Esophagus muscularis mucosa (tissue), 4 donors: ENCODE measurements at places on chromosomes 4 and X. TPM values are rescaled to one million over a fixed set of nuclear protein-coding genes. Genes with fewer than 3 reads are reported as not detected.

Gene SSX3
- total RNA-seq, result not detected

DNA sequence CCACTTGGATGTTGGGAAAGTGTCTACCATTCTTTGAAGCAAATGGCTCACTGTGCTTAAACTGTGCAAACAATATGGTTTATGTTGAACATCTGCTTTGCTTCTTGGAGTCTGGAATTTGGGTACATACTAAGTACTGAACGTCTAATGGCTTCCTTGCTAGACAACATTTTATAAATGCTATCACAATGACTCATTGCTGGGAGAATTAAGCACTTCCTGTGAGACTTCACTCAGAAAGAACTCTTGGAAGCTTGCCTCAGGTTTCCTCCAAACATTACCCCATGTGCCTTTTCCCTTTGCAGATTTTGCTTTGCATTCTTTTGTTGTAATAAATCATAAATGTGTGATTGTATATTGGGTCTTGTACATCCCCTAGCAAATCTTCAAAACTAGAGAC lies 139.7 kb downstream of the PACRGL start:
- no peaks in the 10 kb centered on the region for H3K36me3 ChIP-seq
- peaks cover 3% of the 10 kb centered on the region for H3K4me1 ChIP-seq
- no peak for DNase-seq

DNA sequence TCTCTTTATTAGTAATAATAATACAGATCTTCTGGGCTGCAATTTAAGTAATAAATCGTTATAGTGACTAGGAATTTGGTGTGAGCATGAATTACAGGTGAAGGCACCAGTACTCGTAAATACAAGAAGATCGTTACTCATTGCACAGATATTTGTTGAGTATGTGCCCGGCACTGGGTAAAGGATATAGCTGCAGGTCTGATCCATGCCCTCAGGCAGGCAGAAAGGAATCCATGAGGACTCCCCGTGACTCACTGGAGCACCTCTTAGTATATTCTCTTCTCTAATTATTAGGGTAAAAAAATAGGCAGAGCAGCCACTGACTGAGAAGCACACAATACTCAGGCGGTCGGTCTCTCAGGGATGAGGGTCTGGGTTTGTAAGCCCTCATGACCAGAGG lies 868.3 kb downstream of the RAB28 start:
- DNase-seq, result no peak
- H3K4me3 ChIP-seq, result no peak overlapping the region

DNA sequence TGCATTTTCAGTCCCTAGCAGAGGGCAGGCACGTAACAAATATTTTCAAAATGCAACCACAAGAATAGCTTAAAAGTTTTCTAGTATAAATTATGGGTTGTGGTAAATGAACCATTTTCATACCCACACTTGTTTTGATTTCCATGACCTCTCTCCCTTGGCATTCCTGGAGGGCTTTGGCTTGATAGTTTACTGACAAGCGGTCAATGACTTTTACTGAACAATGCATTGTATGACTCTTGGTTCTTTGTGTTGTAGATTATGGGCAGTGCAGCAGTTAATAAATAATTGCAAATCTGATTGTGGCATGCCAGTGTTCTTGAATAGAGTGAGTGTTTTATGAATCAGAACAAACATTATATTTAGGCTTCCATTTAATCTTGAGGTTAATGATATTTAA lies 285.2 kb upstream of the ARX start:
- no peak overlapping the region for H3K27ac ChIP-seq
- H3K36me3 ChIP-seq, result no peaks in the 10 kb centered on the region
- no peaks in the 10 kb centered on the region for H3K4me1 ChIP-seq
- DNase-seq, result no peak
- H3K4me3 ChIP-seq, result no peak overlapping the region
- no peaks in the 10 kb centered on the region for H3K27me3 ChIP-seq

Gene KLF8
- total RNA-seq, result 15.5 TPM

GRCh38 chrX:101337776-101338271 lies 10.7 kb downstream of the TIMM8A start:
- H3K36me3 ChIP-seq, result no peaks in the 10 kb centered on the region
- DNase-seq, result no peak
- H3K4me3 ChIP-seq, result no peak overlapping the region
- H3K27me3 ChIP-seq, result no peaks in the 10 kb centered on the region
- H3K4me1 ChIP-seq, result no peaks in the 10 kb centered on the region

DNA sequence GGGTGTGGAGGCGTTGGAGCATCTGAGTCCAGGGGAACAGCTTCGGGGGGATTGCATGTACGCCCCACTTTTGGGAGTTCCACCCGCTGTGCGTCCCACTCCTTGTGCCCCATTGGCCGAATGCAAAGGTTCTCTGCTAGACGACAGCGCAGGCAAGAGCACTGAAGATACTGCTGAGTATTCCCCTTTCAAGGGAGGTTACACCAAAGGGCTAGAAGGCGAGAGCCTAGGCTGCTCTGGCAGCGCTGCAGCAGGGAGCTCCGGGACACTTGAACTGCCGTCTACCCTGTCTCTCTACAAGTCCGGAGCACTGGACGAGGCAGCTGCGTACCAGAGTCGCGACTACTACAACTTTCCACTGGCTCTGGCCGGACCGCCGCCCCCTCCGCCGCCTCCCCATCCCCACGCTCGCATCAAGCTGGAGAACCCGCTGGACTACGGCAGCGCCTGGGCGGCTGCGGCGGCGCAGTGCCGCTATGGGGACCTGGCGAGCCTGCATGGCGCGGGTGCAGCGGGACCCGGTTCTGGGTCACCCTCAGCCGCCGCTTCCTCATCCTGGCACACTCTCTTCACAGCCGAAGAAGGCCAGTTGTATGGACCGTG lies 2.2 kb downstream of the AR start:
- no peak overlapping the region for H3K27ac ChIP-seq
- no peaks in the 10 kb centered on the region for H3K36me3 ChIP-seq
- no peak for DNase-seq
- H3K27me3 ChIP-seq, result peaks cover 16% of the 10 kb centered on the region
- H3K4me1 ChIP-seq, result no peaks in the 10 kb centered on the region
- peak overlapping the region; percentile 54 for H3K4me3 ChIP-seq

Gene LONRF3
- 18.8 TPM for total RNA-seq

DNA sequence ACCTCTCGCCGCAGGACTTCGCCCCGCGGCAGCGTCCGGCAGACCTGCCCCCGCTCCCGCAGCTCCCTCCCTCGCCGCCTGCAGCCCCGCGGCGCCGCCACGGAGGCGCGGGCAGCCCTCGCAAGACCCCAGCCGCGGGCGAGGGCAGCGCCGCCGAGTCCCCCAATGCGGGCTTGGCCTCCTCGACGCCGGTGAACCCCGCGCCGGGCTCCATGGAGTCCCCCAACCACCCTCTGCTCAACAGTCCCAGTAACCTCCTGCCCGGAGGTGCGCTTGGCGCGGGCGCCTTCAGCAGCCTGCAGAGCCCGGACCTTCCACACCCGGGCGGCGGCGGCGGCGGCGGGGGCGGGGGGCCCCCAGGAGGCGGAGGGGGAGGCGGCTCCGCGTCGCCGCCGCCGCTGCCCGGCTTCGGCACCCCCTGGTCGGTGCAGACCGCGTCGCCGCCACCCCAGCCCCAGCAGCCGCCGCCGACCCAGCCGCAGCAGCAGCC lies 1.2 kb downstream of the CPEB2 start:
- no peaks in the 10 kb centered on the region for H3K27me3 ChIP-seq
- peak overlapping the region; percentile 91 for H3K4me3 ChIP-seq
- DNase-seq, result no peak
- H3K27ac ChIP-seq, result peak overlapping the region; percentile 99

GRCh38 chrX:31658360-31658759 lies 586.5 kb upstream of the FTHL17 start:
- DNase-seq, result no peak
- H3K27ac ChIP-seq, result no peak overlapping the region
- no peaks in the 10 kb centered on the region for H3K27me3 ChIP-seq
- no peaks in the 10 kb centered on the region for H3K36me3 ChIP-seq
- H3K4me3 ChIP-seq, result no peak overlapping the region

Gene CXCL6
- total RNA-seq, result not detected

Gene HHIP
- total RNA-seq, result 0.13 TPM

- H3K4me3 ChIP-seq, result no peak overlapping the region
- no peak overlapping the region for H3K27ac ChIP-seq
- H3K4me1 ChIP-seq, result no peaks in the 10 kb centered on the region
- no peaks in the 10 kb centered on the region for H3K36me3 ChIP-seq
- no peaks in the 10 kb centered on the region for H3K27me3 ChIP-seq
These were observed 65.9 kb downstream of the AMMECR1 start for GRCh38 chrX:110251961-110252360.

DNA sequence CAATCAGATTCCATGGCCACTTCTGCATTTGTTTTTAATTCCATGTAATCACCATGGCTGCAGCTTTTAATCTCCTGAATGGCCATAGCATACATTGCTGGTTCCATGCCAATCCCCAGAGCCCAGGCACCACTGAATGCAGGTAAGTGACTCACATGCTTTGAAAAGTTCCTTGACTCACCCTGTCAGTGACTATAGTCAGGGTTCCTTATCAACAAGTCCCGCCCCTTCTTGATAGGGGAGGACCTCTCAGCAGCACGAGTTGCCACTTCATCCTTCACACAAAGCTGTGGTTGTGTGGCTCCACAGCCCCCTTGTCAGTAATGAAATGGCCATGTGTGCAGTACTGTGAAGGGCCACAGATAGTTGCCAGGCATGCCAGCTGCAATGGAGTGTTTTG lies 516.6 kb downstream of the PPARGC1A start:
- no peak overlapping the region for H3K27ac ChIP-seq
- H3K4me3 ChIP-seq, result no peak overlapping the region
- DNase-seq, result no peak
- H3K36me3 ChIP-seq, result no peaks in the 10 kb centered on the region

Gene MAGEA2
- not detected for total RNA-seq

Gene ZNF275
- total RNA-seq, result 18.4 TPM

DNA sequence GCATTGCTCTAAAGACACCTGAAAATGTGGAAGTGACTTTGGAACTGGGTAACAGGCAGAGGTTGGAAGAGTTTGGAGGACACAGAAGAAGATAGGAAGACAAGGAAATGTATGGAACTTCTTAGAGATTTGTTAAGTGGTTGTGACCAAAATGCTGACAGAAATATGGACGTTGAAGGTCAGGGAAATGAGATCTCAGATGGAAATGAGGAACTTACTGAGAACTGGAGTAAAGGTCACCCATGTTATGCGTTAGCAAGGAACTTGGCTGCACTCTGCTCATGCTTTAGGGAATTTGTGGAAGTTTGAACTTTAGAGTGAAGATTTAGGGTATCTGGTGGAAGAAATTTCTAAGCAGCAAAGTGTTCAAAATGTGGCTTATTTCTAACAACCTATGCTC lies 99.4 kb downstream of the FAM13A start:
- no peaks in the 10 kb centered on the region for H3K36me3 ChIP-seq
- peaks cover 6% of the 10 kb centered on the region for H3K4me1 ChIP-seq
- DNase-seq, result no peak

Gene LRP2BP
- 2.1 TPM for total RNA-seq

Gene ADH1B
- total RNA-seq, result 301 TPM

DNA sequence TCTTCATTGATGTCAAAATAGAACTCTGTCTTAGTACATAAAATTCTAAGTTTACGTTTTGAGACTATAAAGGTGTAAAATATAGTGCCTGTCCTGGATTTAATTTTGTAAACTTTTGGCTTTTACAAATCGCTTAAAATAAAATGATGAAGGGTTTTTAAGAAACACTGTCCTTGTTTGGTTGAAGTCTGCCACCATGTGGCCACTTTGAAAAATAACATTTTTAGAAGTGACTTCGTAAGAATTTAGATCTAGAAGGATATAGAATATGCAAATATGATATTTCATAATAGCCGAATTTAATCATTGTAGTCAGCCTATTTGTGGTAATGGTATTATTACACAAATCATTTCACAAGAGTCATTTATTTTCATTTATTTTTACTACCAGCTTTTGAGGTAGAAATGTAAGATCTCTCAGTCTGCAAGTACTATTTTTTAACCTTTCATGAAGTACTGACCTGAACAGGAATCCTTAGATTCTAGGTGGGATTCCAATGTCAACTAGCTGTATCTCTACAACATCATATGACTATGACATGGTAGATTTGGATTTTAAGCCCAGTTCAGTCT lies 31.0 kb upstream of the FAT4 start:
- H3K36me3 ChIP-seq, result no peaks in the 10 kb centered on the region
- no peaks in the 10 kb centered on the region for H3K27me3 ChIP-seq
- H3K4me3 ChIP-seq, result no peak overlapping the region

- no peaks in the 10 kb centered on the region for H3K4me1 ChIP-seq
- no peak for DNase-seq
- no peaks in the 10 kb centered on the region for H3K27me3 ChIP-seq
- H3K36me3 ChIP-seq, result no peaks in the 10 kb centered on the region
These were observed 79.2 kb upstream of the ATOH1 start for GRCh38 chr4:93749292-93749761.

- peak overlapping the region; percentile 59 for H3K4me3 ChIP-seq
- no peak overlapping the region for H3K27ac ChIP-seq
- H3K27me3 ChIP-seq, result no peaks in the 10 kb centered on the region
- no peak for DNase-seq
These were observed 1.2 kb downstream of the HMGB3 start for GRCh38 chrX:150984169-150984824.

DNA sequence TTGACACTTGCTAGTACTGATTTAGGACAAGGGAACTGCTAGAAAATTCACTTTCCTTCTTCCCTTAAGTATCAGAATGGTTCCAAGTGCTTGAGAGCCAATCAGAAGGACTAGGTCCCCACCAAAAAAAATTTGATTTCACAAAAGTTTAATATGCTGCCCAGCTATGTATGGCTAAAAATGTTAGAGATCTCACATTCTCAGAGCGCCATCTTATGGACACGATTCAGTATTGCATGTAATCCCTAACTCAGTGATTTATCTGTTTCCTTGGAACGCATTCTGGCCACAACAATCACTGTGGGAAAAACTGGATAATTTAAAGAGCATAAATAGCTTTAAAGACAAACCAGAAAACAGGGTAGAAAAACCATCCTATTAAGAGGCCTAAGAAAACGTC lies 255.1 kb upstream of the GPC4 start:
- peak overlapping the region; percentile 33 for H3K27ac ChIP-seq
- no peak overlapping the region for H3K4me3 ChIP-seq
- H3K4me1 ChIP-seq, result peaks cover 28% of the 10 kb centered on the region
- no peak for DNase-seq
- no peaks in the 10 kb centered on the region for H3K27me3 ChIP-seq

Gene C4orf50
- total RNA-seq, result 0.11 TPM
